ENCODE measurements at places on chromosomes 3 and 15.

DNA sequence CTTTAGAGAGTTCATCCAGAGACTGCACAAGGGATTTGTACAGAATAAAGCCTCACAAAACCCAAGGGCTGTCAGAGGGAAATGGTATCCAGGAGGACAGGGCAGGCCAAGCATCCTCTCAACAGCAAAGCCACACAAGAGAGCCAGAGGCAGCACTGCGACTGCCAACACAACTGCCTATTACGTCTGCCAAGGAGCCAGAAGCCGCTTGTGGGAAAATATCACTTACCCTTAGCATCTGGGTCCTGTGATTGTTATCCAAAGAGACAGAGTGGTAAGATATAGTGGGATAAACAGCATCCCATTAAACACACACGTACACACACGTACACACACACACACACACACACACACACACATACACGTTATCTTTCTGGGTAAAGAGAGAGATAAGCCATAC, 618.3 kb upstream of the AGTR1 start:
- DNase-seq: no peak

DNA sequence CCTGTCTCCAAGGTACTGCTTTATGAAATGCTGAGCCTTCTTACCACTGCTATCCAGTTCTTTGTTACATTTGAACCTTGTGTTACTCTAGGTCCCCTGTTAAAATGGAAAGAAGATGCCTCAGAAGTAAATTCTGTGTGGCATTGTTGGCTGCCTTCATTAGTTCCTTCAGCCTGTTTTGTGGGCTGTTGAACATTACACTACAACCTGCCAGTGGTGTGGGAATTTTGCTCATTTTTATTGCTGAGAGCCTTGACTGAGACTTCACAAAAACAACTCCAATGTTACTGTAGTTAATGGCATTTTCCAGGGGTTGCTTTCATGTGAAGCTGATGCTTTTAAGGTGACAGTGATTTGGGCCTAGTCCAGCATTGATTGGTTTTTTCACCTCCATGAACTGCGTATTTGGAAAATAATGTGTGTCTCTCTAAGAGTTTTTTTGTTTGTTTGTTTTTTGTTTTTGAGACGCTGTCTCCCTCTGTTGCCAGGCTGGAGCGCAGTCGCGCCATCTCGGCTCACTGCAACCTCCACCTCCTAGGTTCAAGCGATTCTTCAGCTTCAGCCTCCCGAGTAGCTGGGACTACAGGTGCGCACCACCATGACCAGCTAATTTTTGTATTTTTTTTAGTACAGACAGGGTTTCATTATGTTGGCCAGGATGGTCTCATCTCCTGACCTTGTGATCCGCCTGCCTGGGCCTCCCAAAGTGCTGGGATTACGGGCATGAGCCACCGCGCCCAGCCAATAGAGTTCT, 4.3 kb downstream of the MAPK6 start:
- DNase-seq: no peak

DNA sequence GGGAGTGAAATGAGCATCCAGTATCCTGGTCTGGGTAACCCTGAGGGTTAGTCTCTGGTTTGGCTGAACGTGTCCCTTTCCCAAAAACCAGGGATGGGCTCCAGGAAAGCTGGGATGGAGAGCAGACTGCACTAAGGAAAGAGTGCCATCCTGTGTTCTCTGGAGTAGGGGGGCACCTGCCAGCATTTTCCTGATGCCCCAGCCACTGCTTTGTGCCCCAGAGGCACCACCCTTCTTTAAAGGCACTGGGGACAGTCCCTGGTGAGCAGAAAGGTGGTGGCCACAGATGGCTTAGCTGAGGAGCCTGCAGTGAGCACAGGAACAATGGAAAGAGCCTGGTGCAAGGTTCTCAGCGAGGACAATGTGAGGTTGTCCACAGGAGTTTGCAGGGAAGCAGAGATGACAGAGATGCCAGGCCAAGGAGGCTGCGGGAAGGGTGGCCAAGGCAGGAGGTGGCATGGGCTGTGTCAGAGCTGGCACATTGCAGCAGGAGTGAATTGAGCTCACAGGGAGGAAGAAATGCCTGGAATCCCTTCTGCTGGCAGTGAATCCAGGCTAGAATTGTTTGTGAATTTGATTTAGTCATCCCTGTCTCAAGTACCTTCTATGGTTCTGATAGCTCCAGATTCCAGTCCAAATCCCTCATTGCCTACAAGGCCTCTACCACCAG, 39.9 kb downstream of the AMOTL2 start:
- no peak for DNase-seq

DNA sequence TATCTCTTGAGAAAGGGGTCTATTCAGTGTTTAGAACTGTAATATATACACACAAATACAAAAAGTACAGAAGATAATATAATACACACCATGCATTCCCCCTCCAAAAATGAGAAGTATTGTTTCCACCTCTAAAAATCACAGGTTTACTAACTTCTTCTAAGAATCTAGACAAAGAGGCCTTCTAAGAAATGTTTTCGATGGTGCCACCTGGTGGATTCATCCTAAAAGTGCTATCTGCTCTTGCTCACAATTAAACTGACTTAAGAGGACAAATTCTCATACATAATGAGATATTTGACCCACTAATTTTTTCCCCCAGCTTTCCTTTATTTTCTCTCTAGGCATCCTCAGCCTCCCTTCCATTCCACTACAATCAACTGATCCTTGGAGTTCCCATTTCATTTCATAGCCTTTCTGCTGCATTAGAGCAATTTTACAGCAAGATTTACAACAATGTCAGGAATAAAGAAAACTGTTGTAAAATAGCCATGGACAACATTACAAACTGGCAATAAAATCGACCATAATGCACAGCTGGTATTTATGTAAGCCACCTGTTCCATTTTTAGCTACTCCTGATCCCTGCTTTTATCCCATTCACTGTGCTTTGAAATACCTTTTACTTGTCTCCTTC, 124.6 kb downstream of the ARRDC4 start:
- DNase-seq: no peak

DNA sequence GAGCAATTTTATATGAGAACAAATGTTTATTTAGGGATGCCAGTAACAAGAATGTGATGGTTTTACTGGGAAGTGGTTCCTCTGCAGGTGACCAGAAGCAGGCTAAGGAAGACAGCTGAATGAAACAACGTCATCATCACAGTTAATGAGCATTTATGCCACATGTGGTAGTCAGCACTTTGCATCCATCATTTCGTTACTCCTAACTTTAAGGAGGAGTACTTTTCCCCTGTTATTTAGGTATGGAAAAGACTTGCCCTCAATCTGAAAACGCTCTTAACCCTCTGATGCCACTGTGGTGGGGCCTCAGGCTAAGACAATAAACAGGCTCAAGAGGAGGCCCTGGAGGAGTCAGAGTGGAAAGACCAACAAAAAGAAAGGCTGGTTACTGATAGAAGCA, 31.2 kb downstream of the INTS14 start:
- DNase-seq: no peak

GRCh38 chr3:191987831-191988350, 526.9 kb downstream of the PYDC2 start:
- no peak for DNase-seq

- no peak for DNase-seq
Observed at GRCh38 chr15:43420435-43420834, 49.5 kb downstream of the TUBGCP4 start.

DNA sequence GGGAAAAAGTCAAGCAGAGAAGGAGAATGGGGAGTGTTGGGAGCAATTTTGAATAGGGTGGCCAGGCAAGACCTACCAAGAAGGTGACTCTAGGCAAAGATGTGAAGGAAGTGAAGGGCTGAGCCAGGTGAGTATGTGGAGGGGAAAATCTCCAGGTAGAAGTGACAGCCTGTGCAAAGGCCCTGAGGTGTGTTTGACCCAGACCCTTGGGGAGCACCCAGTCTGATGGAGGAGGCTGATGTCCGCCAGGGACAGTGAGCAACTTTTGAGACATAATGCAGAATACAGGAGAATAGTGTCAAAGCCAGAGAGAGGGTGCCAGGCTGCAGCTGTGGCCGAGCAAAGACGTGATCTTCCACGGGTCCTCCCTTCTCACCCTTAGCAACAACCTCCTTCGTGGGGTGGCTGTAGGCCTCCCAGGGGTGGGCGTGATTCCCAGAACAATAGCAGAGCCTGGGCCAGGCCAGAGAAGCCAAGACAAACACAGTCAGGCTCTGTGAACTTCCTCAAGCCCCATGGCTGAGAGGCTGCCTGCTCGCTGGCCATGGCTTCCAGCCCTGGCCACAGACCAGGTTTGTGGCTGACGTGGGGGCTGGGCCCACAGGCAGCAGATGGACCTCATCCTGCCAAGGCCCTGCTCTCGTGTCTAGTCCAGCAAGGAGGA, 58.1 kb downstream of the SLC6A6 start:
- DNase-seq: no peak

DNA sequence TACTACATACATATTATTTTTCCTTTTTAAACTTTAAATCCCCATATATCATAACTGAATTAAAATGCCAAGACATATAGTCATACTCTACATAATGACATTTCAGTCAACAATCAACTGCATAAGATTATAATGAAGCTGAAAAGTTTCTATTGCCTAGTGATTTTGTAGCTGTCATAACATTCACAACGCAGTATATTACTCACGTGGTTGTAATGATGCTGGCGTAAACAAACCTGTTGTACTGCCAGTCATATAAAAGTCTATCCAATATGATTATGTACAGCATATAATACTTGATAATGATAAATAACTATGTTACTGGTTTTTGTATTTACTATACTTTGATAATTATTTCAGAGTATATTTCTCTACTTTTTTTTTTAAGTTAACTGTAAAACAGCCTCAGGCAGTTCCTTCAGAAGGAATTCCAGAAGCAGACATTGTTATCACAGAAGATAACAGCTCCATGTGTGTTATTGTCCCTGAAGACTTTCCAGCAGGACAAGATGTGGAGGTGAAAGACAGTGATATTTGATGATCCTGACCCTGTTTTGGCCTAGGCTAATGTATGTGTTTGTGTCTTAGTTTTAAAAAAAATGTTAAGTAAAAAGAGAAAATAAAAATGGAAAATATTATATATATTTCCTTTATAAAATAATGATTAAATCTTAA, 443.4 kb upstream of the UBE2E2 start:
- DNase-seq: no peak

- no peak for DNase-seq
Observed at GRCh38 chr3:58633157-58633865, 33.3 kb downstream of the FAM3D start.

DNA sequence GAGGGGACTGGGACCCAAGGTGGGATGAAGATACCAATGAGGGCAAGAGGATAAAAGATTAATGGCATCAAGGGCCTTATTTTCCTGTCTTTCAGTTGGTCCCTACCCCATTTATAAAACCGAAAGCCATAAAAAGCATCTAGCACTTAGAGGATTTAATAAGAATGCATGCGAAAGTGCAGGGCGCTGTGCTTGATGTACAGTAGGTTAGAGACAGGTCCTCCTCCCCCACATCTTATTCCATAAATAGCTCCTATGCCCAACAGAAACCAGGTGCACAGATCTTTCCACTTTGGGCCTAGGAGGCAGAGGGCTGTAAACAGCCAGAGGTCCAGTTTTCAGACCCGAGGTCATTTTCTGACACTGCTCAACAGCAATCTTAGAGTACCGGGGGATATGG, 1.2 kb downstream of the LPCAT4 start:
- no peak for DNase-seq

- no peak for DNase-seq
Observed at GRCh38 chr3:187550446-187550845, 119.7 kb downstream of the SST start.

DNA sequence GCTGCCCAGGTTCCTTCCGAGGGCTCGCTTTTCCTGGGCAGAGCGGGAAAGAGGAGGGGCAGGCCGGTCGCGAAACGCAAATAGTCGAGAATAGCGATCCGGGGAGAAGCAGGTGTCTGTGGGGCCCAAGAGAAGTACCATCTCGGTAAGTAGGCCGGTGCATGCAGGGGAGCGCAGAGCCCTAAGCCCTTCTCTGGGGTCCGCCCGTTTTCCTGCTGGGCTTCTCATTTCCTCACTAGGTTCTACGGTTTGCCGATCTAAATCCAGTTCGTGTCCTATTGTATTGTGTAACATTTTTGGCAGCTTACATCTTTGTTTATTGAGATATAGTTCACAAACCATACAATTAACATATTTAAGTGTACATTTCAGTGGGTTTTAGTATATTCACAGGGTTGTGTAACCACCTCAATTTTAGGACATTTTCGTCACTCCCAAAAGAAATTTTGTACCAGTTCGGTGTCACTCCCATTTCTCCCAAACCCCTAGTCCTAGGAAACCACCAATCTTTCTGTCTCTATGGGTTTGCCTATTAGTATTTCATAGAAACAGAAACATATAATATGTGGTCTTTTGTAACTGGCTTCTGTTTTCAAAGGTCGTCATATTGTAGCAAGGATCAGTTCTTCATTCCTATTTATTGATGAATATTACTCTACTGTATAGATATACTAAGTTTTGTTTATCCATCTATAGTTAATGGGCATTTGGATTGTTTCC, 6.8 kb upstream of the TRIM69 start:
- DNase-seq: no peak

GRCh38 chr3:46080124-46080968, 53.1 kb upstream of the XCR1 start:
- no peak for DNase-seq

DNA sequence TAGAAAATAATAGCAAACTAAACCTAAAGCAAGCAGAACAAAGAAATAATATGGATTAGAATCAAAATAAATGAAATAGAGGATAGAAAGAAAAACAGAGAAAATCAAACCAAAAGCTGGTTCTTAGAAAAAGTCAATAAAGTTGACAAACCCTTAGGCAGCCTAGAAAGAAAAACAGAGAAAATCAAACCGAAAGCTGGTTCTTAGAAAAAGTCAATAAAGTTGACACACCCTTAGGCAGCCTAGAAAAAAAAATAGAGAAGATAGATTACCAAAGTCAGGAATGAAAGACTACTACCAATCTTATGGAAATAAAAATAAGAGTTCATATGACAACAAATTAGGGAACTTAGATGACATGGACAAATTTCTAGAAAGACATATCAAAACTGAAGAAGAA, 142.4 kb downstream of the LRRC28 start:
- DNase-seq: no peak

DNA sequence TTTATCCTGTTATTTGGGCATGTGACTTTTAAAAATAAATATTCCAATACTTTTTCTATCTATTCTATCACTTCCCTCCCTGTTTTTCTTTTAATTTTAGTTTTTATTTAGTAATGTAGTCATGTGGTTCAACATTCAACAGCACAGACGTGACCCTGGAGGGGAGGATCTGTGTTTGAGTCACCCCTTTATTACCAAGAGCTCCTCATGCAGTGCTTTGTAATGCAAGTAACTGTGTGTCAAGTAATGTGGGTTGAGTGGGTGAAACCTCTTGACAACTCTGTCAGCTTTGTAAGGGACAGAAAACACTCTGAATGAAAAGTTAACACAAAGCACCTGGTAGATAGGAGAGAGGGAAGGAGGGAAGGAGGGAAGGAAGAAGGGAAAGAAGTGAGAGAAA, 89.7 kb upstream of the FGF12 start:
- DNase-seq: no peak

DNA sequence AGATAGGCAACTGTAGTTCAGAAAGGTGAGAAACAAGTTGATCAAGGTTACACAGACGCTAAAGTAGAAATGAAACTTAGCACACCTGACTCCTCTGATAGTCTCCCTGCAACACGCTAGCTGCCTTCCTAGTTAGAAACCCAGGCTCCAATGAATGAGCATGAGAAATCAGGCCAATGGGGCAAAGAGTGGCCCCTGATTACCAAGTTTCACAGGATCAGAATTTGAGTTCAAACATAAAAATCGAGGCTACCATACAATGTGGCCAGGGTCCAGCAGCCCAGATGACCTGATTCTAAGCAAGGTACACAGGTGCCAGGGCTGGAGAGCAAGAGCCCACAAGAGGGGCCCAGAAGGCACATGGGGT, 7.7 kb downstream of the PLD1 start:
- no peak for DNase-seq

Data from activated CD8-positive, alpha-beta memory T cell treated with anti-CD3 and anti-CD28 coated beads, Interleukin-2, amount 50 U/mL, for 48 hours (primary cell).